NCI-H345 (cell line): ENCODE measurements at places on chromosomes 16 and 17.

DNA sequence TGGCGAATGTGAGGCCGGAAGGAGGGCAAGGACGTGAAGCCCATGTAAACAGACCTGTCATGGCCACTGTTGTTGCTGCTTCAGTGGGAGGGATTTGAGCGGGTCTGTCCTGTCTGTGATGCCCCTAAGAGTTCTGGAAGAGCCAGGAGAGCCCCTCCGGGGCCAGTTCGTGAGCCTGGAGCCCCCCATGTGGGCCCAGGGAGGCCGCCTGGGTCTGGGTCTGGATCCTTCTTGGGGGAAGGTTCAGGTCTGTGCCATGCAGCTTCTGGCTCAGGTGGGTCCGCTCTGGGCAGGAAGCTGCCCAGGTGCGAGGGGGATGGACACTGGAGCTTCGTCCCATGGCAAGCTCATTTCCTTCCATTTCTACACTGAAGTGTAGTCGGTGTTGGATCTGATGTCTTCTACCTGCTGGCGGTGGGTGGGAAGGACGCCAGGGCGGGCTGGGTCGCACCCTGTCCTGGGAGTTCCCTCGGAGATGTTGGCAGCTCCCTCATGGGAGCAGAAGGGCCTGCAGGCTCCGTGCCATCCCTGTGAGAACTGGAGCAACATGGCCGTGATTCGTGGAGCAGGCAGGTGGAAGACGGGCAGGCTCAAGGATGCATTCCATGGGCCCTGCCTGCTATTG is 11.2 kb upstream of the WFIKKN1 start:
- no peak for DNase-seq

- peak; percentile 13 for DNase-seq
Observed at GRCh38 chr17:66717641-66718058, 117.3 kb upstream of the CACNG5 start.

DNA sequence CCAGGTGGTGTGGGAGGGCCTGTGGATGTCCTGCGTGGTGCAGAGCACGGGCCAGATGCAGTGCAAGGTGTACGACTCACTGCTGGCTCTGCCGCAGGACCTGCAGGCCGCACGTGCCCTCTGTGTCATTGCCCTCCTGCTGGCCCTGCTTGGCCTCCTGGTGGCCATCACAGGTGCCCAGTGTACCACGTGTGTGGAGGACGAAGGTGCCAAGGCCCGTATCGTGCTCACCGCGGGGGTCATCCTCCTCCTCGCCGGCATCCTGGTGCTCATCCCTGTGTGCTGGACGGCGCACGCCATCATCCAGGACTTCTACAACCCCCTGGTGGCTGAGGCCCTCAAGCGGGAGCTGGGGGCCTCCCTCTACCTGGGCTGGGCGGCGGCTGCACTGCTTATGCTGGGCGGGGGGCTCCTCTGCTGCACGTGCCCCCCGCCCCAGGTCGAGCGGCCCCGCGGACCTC is 798 bp downstream of the CLDN9 start:
- no peak for DNase-seq

- peak; percentile 72 for DNase-seq
Observed at GRCh38 chr17:58313815-58314705, 14.5 kb downstream of the TSPOAP1 start.

GRCh38 chr17:9209347-9209746 is 188.0 kb downstream of the NTN1 start:
- no peak for DNase-seq

GRCh38 chr16:88886845-88887521 is 20.5 kb upstream of the PABPN1L start:
- DNase-seq, result no peak

- no peak for DNase-seq
Observed at GRCh38 chr17:4204190-4204589, 59.6 kb downstream of the ANKFY1 start.

DNA sequence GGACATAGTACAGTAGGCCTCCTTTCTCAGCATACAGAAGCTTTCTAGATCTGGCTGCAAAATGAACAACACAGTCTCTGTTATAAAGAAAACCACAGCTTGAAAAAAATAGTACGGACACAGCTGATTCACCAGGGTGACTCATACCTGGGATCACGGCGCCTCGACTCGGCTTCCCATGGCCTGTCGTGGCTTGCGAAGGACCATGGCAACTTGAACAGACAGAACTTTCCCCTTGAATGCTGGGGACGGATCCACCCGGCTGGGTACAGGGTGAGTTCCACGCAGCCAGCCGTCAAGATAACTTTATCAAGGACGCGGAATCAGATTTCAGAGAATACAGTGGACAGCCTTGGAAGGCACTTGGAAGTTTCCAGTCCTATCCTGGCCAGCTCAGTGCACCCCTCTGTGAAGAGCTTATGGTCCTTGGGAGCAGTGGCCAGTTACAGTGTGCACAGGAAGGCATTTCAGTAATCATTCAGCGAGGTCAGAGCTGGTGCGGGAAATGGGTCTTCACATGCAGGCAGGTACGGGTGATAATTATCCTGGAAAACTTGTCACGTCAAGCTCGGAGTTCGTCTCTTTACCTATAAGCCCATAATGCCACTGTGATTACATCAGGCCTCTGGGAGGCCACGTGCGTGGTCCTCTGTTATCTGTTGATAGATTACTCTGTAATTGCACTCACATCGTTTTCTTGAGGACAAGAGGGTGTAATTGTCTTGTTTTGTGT is 57.9 kb upstream of the MAF start:
- no peak for DNase-seq

GRCh38 chr17:50267074-50267841 is 7.0 kb upstream of the TMEM92 start:
- no peak for DNase-seq

DNA sequence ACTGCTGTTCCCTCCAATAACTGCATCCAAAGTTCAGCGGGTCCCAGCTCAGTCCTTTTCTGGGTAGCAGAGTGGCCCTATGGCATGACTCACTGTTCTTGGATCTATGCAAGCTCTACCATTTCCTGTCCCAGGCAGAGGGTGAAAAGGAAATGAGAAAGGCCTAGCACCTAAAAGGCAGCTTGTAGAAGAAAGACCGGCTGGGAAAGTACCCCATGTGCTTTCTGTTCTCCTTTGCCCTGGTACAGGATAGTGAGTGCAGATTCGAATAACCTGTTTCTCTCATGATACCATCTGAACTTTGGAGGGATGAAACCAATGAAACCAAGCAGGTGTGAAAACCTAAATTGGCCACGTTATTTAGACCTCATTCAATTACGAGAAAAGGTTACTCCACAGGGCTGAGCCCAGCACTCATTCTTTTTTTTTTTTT is 12.7 kb upstream of the HASPIN start:
- DNase-seq, result no peak

DNA sequence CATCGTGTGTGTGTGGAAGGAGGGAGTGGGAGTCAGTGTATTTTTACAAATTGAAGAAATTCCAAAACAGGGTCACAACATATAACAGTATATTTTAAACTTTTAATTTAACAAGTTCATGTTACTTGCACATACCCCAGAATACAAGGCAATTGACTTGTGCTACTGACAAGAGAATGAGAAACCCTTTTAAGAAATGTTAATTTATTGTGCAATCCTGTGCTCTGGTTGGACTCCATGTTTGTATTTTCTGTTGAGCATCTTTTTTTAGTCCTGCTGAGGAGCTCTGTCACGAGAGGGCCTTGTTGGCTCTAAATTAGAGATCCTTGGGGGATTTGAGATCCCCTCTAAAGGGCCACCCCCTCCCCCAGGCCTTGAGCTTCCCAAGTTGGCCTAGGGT is 1.1 kb upstream of the EMP2 start:
- DNase-seq, result no peak

GRCh38 chr17:83203472-83204221 is 124.2 kb downstream of the METRNL start:
- DNase-seq, result no peak

DNA sequence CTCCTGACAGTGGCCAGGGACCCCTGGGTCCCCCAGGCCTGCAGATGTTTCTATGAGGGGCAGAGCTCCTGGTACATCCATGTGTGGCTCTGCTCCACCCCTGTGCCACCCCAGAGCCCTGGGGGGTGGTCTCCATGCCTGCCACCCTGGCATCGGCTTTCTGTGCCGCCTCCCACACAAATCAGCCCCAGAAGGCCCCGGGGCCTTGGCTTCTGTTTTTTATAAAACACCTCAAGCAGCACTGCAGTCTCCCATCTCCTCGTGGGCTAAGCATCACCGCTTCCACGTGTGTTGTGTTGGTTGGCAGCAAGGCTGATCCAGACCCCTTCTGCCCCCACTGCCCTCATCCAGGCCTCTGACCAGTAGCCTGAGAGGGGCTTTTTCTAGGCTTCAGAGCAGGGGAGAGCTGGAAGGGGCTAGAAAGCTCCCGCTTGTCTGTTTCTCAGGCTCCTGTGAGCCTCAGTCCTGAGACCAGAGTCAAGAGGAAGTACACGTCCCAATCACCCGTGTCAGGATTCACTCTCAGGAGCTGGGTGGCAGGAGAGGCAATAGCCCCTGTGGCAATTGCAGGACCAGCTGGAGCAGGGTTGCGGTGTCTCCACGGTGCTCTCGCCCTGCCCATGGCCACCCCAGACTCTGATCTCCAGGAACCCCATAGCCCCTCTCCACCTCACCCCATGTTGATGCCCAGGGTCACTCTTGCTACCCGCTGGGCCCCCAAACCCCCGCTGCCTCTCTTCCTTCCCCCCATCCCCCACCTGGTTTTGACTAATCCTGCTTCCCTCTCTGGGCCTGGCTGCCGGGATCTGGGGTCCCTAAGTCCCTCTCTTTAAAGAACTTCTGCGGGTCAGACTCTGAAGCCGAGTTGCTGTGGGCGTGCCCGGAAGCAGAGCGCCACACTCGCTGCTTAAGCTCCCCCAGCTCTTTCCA is 25.1 kb downstream of the C1QTNF1 start:
- no peak for DNase-seq

GRCh38 chr17:6241996-6242395 is 171.8 kb downstream of the WSCD1 start:
- no peak for DNase-seq

DNA sequence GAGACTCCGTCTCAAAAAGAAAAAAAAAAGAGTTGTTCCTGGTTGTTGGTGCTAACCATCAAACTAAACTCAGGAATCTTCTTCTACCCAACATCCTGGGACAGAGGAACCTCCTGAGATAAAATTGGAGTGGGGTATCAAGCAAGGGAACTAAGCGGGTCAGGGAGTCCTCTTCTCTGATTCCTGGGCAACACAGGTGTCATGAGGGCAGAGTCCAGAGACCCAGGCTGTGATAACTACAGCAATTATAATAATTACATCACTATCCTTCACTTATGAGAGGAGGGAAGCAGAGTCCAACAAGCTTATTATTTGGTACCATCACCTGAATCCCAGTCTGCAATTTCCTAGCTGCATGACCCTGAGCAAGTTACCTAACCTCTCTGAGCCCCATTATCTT is 8.1 kb downstream of the C17orf50 start:
- no peak for DNase-seq

- no peak for DNase-seq
Observed at GRCh38 chr16:1746693-1747195, 24.6 kb downstream of the NME3 start.

DNA sequence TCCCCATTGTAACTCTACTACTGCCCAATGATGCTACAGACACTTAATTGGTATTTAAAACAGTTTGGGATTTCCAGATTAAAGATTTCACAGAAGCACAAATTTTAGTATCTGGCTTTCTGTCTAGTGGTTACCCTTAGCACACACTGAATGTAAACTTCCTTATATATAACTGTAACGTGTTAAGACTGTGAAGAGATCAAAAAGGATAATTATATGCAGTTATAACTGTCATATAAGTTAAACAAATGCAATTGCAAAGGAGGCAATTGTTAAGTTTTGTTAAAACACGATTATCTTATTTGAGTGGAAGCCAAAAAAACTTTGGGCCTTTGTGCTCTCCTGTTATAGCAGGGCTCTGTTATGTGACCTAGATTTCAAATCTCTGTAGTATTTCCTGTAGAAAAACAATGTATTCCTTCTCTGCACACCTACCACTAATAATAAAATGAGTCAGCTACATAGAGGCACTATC is 147.9 kb downstream of the STXBP4 start:
- no peak for DNase-seq

- DNase-seq, result no peak
Observed at GRCh38 chr17:59330053-59330942, 1.2 kb upstream of the YPEL2 start.

DNA sequence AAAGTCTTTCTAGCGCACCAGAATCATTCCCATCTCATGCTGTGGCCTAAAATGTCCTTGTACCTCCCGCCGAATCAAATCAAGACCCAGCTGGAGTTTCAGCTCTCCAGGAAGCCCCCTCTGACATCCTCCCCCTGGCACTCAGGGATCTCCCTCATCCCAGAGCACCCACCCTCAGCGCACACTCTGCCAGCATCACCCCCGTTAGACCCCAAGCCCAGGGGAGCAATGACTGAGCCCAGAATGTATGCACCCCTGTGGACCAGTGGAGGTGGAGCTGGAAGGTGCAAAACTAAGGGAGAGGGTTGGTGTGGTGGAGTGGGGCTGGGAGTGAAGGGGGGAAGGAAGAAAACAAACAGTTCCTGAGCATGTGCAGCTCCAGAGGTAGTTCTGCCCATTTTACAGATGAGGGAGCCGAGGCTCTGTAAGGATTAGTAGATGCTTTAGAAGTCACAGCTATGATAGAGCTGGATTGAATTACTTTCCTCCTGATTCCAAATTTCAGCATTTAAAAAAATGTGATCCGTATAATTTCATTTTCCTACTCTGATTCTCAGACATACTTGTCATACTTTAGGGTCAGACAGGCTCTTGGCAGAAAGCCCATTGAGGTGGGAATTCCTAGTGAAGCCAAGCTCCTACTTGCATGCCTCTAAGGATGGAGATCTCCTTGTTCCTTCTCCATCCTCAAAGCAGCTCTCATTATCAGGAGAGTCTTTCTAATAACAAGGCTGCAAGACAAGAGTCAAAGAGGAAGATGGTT is 242.7 kb downstream of the KATNIP start:
- DNase-seq, result no peak

- no peak for DNase-seq
Observed at GRCh38 chr16:11474617-11475291, 112.0 kb downstream of the LITAF start.

- no peak for DNase-seq
Observed at GRCh38 chr16:68401871-68402747, 46.2 kb downstream of the SMPD3 start.

GRCh38 chr16:25823891-25824290 is 132.1 kb downstream of the HS3ST4 start:
- no peak for DNase-seq

- DNase-seq, result no peak
Observed at GRCh38 chr17:5523249-5523648, 36.9 kb downstream of the MIS12 start.

DNA sequence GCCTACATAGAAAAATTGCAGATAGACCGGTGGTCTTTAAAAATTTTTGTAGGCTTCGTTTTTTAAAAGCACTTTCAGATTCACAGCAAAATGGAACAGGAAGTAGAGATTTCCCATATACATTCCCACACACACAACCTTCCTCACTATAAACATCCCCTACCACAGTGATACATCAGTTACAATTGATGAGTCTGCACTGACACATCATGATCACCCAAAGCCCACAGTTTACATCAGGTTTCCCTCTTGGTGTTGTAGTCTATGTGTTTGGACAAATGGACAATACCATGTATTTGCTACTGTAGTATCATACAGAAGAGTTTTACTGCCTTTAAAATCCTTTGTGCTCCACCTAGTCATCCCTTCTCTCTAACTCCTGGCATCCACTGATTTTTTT is 113.9 kb upstream of the ADAMTS18 start:
- no peak for DNase-seq
